ENCODE measurements at places on chromosomes 1 and 21.

GRCh38 chr1:160707236-160708064 lies 4.2 kb downstream of the CD48 start:
- no peak for DNase-seq

- DNase-seq: no peak
Measured at GRCh38 chr1:12405325-12406210, 175.7 kb downstream of the VPS13D start.

DNA sequence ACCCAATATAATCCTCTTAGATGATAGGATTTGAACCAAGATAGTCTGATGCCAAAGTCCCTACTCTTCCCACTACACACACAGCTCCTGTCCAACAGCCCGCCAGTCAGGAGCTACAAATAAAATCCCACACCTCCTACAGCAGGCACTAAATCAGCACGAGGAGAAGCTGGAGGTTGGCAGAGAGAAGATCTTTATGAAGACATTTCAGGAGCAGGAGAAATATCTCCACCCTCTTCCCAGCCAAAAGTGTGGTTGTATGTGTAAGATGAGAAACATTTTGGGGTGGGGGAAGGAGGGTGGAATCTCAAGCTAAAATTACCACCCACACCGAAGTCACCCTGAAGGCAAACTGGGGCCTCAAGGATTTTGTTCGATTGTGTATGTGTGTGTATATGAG lies 54.5 kb downstream of the PLXNA2 start:
- DNase-seq: no peak

DNA sequence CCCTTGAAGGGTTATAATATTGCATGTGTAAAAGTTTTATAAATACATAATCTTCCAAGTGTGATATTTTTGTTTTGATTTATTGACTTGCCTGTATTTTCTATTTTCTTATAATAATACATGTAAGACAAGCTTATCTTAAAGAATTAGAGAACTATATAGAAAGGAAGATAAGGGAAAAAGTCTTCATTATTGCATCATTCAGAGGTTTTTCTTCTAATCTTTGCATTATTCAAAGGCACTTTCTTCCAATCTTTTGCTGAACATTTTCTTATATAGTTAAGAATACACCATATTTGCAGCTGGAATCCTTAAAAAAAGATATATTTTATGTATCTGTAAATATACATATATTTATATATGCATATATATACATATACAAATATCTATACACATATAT lies 33.4 kb downstream of the PRRX1 start:
- no peak for DNase-seq

- no peak for DNase-seq
Measured at GRCh38 chr1:203273869-203274602, 31.3 kb upstream of the BTG2 start.

DNA sequence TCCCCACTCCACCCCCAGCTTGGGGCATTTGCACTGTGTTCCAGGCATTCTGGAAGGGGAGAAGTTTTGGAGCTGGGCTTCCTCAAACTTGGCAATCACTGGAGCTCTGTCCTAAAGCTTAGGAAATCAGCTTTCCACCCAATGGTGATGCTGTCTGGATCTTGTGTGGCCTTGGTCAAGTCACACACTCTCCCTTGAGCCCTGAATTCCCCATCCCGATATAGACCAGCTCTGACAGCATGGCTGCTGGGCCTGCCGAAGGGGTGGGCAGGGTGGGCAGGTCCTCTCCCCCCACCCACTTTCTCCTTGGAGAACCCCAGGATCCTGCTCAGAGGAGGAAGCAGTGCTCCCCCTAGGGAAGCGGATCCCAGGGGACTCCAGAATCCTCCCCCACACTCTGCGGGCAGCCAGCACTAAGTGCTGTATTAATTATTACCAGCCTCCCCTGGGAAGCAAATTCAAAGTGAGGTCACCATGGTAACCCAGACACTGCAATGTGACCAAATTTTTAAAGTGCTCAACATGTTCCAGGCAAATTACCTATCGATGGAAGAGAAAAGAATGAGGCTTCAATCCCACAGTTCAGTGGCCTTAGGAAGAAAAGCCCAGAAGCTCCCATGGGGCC lies 21.3 kb upstream of the LDLRAP1 start:
- DNase-seq: no peak

- no peak for DNase-seq
Measured at GRCh38 chr1:180229483-180230415, at the start of gene LHX4. LHX4 (plus strand) TSS chr1:180230264; CDS start chr1:180230530, 266 bp downstream.

- no peak for DNase-seq
Measured at GRCh38 chr1:231936983-231937775, 310.6 kb downstream of the DISC1 start.

DNA sequence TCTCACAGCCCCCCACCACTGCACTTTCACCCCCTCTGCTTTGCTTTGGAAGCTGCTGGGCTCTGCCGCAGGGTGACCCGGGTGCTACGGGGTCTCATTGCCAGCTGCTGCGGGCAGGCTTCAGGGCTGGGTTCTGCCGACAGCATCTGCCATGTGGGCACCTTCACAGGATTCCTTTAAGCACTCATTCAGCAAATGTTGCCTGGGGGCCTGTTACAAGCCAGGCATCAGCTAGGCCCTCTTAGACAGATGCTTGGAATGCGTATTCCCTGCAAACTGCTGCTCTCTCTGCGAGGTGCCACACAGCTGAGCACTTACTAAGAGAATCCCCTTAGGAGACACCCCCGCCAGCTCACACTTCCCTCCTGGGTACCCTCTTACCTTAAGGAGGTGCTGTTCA lies 29.2 kb downstream of the COL16A1 start:
- no peak for DNase-seq

DNA sequence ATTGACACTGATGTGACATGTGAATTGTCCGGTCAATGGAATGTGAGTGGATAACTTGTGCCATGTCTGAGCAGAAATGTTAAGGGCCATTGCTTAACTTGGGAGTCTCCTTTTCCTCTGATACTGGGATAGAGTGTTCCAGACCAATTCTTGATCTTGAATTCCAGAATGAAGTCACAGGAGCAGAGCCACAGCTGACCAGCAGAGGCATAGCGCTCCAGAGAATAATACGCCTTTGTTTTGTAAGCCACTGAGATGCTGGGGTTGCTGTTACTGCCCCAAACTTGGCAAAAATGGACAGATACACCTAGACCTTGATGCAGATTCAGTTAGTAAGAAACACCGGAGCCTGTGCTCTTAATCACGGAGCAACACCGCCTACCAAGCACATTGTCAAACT lies 6.3 kb downstream of the KCNJ6 start:
- no peak for DNase-seq

DNA sequence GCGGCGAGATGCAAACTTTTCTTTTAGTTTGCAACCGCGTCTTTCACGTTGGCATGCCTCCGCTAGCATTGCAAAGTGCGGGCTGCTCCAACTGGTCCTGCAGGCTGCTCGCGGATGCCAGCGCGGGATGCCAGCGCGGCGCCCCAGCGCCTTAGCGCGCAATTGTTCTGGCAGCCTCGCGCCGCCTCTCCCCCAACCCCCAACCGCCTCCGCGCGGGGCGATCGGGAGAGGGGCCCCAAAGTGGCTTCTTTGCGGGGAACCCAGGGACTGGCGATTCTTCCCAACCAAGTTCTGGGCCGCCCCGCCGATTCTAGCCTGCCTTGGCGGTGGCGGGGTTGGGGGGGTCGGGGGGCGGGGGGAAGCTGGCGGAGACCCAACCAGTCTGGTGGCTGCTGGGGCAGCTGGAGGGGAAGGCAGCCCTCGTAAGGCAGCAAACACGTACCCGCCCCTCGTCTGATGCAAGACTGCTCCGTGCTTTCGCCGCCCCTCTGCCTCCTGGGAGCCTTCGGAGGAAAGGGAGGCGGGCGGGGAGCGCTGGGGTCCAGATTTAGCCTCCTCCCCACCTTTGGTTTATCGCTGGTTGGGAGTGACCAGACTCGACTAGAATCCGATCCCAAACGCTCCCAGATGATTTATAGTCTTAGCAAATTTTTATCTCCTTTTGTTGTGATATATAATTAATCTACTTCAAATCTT lies 756 bp downstream of the PHGDH start:
- peak; percentile 6 for DNase-seq

- DNase-seq: no peak
Measured at GRCh38 chr1:67060811-67061218, 6.9 kb upstream of the SLC35D1 start.

DNA sequence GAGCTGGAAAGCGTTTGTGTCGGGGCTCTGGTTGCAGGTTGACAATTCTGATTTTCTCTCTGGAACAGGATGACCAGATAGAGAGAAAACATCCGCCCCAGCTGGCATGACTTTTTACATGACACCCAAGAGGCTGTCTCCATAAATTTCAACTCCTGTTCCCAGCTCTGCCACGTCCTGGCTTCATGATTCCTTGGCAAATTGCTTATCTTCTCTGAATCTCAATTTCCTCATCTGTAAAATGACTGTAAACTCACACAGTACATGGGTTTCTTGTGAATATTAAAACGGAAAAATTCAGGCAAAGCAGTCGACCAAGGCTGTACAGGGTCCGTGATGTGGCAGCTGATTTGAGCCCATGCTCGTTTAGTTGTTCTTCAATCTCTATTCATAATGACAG lies 572.7 kb downstream of the AJAP1 start:
- no peak for DNase-seq

DNA sequence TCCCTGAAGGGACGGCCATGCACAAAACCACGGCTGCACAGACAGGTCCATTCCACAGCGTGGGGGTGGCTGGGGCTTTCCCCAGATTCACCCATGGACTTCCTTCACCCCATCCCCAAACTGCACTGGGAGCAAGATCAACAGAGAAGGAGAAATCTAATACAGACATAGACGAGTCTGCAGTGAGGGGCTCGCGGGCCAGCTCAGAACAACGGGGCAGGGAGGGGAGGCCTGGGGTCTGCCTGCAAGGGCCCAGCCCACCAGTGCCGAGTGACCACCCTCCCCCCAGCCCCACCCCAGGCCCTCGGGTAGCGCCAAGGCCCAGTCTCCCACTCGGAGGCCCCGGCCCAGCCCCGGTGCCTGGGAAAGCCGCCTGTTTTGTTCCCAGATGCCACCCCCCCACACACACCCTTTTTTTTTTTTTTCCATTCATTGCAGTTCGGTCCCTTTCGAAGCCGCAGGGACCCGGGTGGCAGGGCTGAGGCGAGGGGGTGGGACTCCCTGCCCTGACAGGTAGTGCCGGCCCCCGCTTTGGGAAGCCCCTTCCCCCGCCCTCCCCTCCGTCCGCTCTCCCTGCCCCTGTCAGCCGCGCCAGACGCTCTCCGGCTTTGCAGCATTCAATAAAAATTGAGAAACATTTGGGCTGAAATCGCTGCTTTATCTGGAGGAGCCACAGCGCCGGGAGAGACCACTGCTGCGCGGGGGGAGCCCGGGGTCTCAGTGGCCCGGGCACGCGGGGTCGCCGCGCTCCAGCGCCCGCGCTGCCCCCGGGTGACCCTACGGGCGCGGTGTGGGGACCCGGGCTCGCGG lies 543 bp upstream of the EPHB2 start:
- no peak for DNase-seq

DNA sequence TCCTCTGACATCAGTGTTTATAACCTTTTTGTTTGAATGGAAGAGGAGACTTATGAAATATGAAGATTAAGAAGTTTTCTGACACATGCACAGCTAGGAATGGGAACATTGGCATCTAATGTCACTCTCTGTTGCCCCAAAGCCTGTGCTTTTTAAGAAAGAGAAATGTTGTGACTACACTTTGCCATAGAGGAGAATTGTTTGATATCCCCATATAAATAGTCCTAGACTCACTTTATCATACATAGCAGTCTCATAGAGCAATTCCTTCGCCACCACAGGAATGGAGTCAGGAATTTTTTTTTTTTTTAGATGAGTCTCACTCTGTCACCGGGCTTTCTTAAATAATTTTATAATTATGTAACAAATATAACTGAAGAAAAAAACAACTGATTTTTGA lies 1.5 kb downstream of the KRTAP21-3 start:
- DNase-seq: no peak

- no peak for DNase-seq
Measured at GRCh38 chr1:29344336-29344735, 108.0 kb downstream of the PTPRU start.
